ENCODE measurements at places on chromosomes 7 and 10. TPM values are rescaled to one million over a fixed set of nuclear protein-coding genes. Genes with fewer than 3 reads are reported as not detected.

DNA sequence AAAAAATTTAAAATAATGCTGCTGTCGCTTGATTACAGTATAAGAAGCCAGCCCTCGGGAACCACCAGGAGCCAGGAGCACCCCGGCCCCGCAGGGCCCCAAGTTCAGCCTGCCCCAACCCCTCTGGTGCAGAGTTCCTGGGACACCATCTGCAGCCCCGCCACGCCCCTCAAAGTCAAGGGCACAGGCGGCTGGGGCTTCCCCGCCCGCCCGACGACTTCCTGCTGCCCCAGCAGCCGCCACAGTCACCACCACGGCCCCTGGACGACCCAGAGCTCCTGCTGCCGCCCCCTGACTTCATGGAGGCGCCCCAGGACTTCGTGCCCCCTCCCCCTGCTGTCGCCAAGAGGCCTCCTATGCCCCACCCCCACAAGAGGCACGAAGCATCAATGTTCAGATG, 103.6 kb upstream of the PDSS1 start:
- DNase-seq: no peak

GRCh38 chr10:53836638-53837037, 964.4 kb downstream of the PCDH15 start:
- peak; percentile 9 for DNase-seq

GRCh38 chr7:128007303-128007680, 23.9 kb downstream of the LRRC4 start:
- no peak for DNase-seq

SEC61G gene
- total RNA-seq: 105 TPM

All from tongue (tissue), 3 donors.